ENCODE measurements at places on chromosomes 6 and 20.

DNA sequence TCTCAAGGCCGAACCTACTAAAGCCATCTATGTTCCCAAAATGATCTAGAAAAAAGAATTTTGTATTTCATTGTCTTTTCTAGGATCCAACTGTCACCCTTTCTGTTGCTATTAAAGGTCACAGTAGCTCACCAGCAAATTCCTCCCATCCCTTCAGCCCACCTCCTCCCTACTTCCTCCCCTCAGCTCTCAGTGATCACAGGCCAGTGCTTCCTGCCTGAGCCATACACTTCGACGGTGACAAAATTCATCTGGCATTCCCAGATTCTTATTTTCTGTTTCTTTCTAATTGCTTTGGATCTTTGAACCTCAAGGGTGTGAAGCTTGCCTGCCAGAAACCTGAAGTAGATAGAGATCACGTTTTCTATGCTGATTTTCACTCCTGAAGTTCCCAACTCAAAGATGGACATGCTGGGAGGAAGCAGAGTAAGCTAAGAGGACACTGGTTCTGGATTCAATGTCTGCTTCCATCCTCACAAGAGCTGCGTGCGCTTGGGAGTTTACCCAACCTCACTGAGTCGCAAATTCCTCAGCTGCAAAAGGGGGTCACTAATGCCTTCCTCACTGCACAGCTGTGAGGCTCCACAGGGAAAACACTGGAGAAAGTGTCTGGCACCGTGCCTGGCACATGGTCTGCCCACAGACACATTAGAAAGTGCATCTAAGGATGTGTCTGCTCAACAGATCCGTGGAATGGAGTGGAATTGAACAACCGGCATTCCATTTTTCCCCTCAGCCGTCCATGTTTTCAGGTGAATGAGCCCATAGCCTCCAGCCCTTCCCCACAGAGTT lies 34.5 kb downstream of the MDGA1 start:
- no peak for DNase-seq

GRCh38 chr6:20924911-20925543 lies 390.8 kb downstream of the CDKAL1 start:
- no peak for DNase-seq

DNA sequence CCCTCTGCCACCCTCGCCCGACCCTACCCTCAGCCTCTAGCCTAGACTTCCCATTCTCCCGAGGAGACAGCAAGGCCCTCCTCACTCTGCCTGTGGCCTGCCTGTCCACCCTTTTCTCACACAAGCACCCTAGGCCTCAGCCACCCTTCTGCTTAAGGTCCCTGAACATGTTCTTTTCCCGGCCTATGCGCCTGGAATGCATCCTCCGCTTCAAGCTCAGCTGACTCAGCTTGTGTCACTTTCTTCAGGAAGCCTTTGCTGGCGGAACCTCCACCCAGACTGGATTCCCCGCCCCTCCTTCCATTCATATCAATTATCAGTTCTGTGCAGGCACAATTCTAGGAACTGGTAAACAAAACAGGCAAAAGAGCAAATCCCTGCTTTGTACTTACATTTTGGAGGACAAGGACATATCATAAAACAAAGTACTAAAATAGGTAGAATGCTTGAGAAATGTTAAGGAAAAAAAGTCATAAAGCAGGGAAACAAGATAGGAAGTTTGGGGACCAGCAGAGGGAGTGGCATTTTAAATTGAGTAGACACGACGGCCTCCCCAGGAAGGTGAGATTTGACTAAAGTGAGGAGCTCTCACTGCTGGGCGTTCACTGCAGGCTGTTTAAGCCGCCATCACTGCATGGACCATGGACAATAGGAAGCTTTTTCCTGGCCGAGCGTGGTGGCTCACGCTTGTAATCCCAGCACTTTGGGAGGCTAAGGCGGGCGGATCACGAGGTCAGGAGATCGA lies 17.9 kb upstream of the SNHG17 start:
- DNase-seq: no peak

GRCh38 chr6:72133324-72133723 lies 247.0 kb downstream of the RIMS1 start:
- no peak for DNase-seq

- peak; percentile 83 for DNase-seq
Observed at GRCh38 chr20:44683263-44684046, 31.7 kb upstream of the CCN5 start.

- DNase-seq: no peak
Observed at GRCh38 chr6:6694368-6694780, 105.9 kb downstream of the LY86 start.

- DNase-seq: no peak
Observed at GRCh38 chr6:123089226-123089625, 93.2 kb downstream of the CLVS2 start.

- DNase-seq: no peak
Observed at GRCh38 chr20:38343311-38344106, 2.8 kb upstream of the LBP start.

DNA sequence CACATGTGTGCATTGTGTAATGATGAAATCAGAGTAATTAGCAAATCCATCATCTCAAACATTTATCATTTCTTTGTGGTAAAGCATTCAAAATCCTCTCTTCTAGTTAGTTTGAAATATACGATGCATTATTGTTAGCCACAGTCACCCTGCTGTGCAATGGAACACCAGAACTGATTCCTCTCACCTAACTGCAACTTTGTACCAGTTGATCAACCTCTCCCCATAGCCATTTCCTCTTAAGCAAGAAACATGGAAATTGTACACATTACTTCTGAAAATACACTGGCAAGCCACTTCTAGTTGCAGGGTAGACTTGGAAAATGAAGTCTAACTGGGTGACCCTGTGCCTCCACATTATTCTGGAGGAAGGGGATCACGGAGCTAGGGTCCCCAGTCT lies 58.1 kb upstream of the ESR1 start:
- DNase-seq: no peak

- no peak for DNase-seq
Observed at GRCh38 chr6:151289399-151290007, 49.7 kb downstream of the AKAP12 start.

DNA sequence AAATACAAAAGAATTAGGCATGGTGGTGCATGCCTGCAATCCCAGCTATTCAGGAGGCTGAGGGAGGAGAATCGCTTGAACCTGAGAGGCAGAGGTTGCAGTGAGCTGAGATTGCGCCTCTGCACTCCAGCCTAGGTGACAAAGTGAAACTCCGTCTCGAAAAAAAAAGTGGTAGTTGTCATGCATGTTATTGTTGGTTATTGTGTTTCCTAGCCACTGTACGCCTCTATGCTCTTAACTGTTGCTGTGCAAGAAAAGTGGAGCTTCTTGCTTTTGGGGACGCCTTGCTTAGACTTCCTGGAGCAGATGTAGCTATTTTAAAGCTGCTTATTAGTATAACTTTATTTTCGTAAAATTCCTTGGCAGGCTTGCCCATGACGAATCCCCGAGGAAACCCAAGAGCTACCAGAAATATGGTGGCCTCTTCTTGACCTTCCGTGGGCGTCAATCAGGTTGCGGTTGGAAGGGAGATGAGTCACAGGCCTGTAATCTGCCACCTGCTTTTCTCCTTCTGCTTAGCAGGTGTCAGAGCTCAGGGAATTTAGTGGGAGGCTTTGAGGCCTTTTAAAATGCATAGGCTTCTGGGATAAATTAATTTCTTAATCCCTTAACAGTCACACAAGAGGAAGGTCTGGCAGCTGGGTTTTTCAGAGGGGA lies 17.3 kb downstream of the GABRR2 start:
- DNase-seq: no peak

DNA sequence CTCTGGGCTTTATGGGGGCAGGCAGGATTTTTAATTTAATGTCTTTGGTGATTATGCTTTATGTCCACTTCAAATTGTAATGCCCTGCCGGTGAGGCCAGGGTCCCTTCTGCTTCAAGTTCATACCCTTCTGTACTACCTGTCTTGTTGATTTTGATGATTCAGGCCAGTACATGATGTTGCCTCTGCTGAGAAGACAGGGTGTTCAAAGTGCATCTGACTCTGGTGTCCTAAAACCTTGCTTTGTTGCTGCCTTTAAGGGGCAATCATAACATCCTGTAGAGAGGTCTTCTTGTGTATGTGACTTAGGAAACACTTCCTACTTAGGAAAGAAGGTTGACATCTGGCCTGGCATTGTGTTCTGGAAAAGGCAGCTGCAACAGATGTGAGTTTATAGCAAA lies 113.2 kb downstream of the TMEM170B start:
- no peak for DNase-seq

GRCh38 chr6:20978151-20978614 lies 443.9 kb downstream of the CDKAL1 start:
- no peak for DNase-seq

- DNase-seq: no peak
Observed at GRCh38 chr6:145349950-145350510, 385.3 kb downstream of the EPM2A start.

GRCh38 chr6:53766930-53767329 lies 27.9 kb upstream of the LRRC1 start:
- DNase-seq: no peak

DNA sequence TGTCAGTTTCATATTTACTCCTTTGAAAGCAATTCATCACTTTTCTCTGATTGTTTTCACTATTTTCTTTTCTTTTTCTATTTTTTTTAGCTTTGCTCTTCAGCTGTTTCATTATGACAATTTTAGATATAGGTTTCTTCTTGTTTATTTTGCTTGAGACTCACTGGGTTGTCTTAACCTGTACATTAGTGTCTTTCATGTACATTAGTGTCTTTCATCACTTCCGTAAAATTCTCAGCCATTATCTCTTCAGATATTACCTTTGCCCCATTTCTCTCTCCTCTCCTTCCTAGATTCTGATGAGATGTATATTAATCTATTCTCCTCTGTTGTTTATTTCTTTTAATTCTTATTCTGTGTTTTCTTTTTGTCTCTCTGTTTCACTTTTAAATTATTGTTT lies 14.5 kb upstream of the TBPL1 start:
- no peak for DNase-seq

Measured in H1 (cell line).